Endothelial cell (in vitro differentiated cells): ENCODE measurements at places on chromosomes 11 and 22. TPM values are rescaled to one million over a fixed set of nuclear protein-coding genes. Genes with fewer than 3 reads are reported as not detected.

DNA sequence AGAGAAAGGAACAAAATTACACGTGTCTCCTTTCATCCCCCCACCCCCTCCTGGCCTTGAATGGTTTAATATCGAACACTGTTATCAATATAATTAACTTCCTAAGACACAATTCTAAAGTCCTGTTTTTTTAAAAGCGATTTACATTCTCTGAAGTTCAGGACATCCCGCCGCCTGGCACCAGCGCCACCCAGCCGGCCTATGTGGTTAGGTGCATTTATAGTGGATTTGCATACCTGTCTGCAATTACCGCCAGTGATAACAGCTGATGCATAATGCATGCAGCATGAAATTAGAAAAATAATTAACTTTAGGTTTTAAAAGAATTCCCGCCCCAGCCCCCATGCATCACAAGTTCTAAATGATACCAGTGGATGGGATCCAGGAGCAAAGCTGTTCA, 58.6 kb downstream of the MACROD1 start:
- no peak for DNase-seq

- no peak for DNase-seq
These were observed 1298.0 kb upstream of the RAG2 start for GRCh38 chr11:37896016-37896415.

DNA sequence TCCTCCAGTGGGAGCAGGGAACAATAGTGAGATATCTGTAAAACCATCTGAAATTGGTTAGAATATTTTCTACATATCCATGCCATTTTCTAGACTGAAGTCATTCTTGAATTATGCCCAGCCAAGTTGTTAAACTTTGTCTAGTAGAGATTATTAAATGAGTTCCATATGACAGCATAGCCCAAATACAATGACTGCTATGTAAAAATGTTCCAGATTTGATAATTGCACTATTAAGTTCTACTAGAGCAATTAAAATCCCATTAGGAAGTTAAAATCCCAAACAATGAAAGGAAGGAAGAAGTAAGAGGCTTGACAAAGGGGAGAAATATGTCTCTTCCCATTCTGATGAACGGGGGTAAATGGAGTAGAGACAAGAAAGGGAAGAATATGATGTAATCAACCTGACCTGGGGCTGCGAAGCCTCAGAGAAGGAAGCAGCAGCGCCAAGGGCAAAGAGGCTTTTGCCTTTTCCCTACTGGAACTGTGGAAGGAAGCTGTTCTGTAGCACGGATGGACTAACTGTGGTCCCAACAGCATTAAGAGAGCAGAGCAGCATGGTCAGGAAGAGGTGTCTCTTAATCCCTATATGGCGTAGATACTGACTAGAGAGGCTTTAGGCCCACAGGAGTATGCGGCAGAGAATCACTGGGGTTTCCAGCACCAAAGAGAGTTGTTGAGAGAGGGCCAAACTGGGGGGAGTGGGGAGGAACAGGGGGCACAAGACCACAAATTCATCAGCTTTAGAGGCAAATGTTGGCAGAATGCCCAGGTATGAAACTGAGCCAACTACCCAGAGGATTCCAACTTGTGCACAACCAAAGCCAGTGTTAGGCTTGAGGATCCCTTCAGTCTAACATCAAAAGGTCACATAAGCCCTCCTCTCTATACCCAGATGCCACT, 26.7 kb downstream of the RRP8 start:
- DNase-seq: no peak

GRCh38 chr11:42251984-42252383, 792.5 kb upstream of the LRRC4C start:
- DNase-seq: no peak

Gene FAT3
- 17.6 TPM for total RNA-seq

GRCh38 chr11:68948496-68948895, 32.3 kb downstream of the MRGPRD start:
- DNase-seq: no peak

GRCh38 chr22:37626556-37627075, 12.9 kb upstream of the SH3BP1 start:
- DNase-seq: no peak

Gene OR51B4
- total RNA-seq: 0.49 TPM

- DNase-seq: no peak
These were observed 354.2 kb downstream of the TBC1D22A start for GRCh38 chr22:47116426-47117341.

- DNase-seq: no peak
These were observed 34.2 kb downstream of the LRRC10B start for GRCh38 chr11:61542705-61543104.

Gene CD3D
- not detected for total RNA-seq

- no peak for DNase-seq
These were observed 45.0 kb downstream of the BCR start for GRCh38 chr22:23225337-23225723.

DNA sequence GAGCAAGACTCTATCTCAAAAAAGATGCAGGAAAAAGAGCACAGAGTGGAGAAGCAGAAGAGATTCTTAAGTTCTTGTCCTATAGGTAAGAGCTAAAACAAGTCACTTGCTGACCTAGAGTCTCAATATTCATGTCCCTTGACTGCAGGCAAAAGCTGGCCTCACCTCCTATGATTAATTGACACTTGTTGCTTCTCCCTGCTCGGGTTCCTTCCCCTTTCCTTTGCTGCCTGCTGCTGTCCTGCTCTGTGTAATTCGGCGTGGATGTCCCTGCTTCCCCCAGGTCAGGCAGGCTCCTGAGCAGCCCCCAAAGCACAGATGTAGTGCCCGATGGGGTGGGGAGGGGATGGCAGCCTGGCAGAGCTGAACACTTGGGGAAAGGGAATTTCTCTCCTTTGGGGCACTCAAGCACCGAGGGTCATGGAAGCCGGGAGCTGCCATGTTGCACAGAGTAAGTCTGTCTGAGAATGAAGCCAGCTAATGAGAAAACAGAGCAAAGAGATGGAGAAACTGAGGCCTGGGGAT, 60.8 kb upstream of the NUP50 start:
- DNase-seq: no peak

DNA sequence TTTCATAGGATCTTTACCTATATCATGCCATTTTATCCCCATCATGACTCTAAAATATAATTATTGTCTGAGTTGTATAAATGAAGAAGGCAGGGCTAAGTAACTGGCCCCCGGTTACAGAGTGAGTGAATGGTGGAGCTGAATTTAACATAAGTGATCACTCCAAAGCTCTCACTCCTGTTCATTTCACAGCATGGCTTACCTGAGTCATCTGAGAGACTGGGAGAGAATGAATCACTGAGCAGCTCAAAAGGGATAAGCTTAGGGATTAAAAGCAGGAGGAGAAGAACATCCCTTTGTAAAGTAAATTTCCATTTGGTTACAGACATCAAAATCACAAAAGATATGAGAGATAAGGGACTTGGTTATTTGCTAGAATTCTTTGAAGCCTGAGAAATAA, 294.0 kb upstream of the CTSC start:
- DNase-seq: no peak

GRCh38 chr11:11948242-11948947, 60.0 kb downstream of the DKK3 start:
- no peak for DNase-seq

GRCh38 chr11:120599816-120600420, 88.4 kb downstream of the GRIK4 start:
- no peak for DNase-seq

Gene SOX10
- total RNA-seq: 0.08 TPM

DNA sequence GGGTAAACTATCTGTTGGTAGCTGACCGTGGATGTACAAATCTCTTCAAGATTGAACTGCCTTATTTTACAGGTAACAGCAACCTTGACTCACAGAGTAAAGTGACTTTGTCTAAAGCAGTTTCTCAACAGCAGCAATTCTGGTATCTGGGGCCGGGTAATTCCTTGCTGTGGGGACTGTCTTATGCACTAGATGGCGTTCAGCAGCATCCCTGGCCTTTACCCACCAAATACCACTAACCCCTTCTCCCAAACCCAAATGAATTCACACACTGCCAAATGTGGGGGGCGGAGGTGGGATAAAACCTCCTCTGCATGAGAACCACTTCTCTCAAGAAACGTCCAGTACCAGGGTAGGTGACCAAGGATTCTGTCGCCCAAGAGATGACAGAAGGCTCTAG, 1.7 kb upstream of the INCENP start:
- no peak for DNase-seq

GRCh38 chr11:77444261-77444660, 29.6 kb downstream of the PAK1 start:
- no peak for DNase-seq

Gene SAC3D1
- total RNA-seq: 4.8 TPM

Gene SLC22A6
- total RNA-seq: not detected

Gene MUC6
- not detected for total RNA-seq

Gene GVQW3
- total RNA-seq: 6.1 TPM

Gene OR52D1
- total RNA-seq: not detected

- no peak for DNase-seq
These were observed 107.1 kb upstream of the CD44 start for GRCh38 chr11:35031867-35032266.

GRCh38 chr11:13776134-13776815, 107.8 kb downstream of the FAR1 start:
- DNase-seq: peak; percentile 24

DNA sequence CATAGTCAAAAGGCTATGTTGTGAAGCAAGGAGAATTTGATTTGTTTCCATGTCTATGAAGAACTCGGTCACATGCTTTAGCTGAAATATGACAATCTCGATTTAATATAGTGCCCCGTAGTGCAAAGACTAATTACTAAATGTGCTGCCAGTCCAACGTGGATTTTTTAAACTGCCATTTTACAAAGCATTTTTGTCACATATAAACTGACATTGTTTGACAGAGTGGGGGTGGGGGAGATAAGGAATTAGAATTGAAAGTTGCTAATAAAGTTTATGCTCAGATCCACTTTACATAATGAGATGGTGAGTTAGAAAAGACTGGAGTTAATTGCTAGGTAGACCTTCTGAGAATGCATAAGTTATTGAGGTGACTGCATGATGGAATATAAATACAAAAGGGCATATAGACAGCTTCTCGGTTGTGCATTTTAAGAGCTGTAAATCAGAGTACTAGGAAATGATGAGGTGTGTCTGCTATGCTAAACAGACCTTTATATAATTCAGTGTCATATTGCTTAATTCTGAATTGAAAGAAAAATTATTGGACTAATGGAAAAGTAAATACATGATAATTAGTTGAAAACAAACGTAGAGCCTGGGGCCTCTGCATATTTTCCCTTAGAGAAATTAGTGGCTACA, 158.9 kb upstream of the MTNR1B start:
- no peak for DNase-seq

DNA sequence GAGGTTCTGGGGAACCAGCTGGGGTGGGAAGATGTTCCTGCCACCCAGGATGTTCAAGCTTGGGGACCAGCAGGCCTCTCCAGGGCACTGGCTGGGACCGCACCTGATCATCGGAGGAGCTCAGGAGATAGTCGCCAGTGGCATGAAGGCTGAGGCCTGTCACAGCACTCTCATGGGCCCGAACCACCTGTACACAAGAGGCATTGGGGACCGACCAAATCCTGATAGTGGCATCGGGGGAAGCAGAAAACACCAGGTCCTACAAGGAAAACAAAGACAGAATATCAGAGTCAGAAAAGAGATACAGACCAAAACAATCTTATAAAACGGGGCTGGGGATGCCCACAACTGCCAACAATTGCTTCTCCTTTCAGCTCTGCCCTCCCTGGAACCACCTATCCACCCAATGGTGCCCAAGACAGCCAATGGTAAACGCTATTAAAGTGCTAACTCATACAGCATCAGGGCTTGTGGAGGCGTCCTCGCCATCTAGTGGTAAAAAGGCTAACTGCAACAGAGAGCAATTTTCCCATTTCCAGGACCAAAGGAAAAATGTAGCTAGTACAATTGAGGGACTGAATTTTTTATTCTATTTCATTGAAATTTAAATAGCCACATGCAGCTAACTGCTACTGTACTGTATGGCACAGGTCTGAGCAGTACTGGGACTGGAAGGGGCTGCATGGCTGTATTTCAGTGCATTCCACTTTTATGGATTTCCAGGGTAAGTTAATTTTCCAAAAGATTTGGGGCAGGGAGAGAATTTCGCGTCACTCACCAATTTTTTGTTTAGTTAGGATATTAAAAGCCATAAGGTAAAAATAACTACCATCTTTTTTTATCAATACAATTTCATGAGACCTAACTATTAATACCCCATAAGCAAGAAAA, 7.1 kb downstream of the PRPF19 start:
- DNase-seq: peak; percentile 62

GRCh38 chr11:96257036-96257435, 86.0 kb downstream of the MAML2 start:
- no peak for DNase-seq

DNA sequence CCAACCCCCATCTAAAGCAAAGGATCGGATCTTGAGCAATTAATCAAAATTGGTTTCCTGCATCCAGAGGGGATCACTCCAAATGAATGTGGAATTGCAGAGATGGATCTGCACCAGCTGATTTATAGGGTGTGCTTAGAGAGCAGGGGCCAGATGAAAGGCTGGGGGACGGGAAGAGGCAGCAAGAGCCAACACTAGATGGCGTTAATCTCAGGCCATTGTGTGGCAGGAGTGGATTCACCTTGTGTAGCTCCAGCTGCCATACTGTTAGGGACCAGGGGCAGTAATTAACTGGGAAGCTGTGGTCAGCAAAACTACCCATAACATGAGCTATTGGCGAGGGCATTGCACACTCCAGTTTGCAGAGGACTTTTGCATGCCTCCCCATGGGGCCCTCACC, 35.6 kb downstream of the SERPINH1 start:
- peak; percentile 47 for DNase-seq

GRCh38 chr22:50180727-50181521, 4.8 kb upstream of the TRABD start:
- no peak for DNase-seq
